ENCODE measurements at places on chromosomes 16 and 17.

DNA sequence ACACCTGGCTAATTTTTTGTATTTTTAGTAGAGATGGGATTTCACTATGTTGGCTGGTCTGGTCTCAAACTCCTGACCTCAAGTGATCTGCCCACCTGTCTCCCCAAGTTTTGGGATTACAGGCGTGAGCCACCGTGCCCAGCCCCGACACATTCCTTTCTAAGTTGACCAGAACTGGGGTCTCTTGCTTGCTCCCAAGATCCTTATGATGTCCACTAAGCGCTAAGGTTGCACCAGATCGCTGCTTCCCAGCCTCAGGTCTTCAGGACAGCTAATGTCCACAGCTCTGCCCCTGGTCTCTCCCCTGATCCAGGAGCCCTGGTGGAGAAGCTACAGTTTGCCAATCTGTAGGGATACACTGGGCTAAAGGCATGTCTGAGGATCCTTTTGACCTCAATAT, 29.5 kb downstream of the NSMCE1 start:
- DNase-seq, result no peak

DNA sequence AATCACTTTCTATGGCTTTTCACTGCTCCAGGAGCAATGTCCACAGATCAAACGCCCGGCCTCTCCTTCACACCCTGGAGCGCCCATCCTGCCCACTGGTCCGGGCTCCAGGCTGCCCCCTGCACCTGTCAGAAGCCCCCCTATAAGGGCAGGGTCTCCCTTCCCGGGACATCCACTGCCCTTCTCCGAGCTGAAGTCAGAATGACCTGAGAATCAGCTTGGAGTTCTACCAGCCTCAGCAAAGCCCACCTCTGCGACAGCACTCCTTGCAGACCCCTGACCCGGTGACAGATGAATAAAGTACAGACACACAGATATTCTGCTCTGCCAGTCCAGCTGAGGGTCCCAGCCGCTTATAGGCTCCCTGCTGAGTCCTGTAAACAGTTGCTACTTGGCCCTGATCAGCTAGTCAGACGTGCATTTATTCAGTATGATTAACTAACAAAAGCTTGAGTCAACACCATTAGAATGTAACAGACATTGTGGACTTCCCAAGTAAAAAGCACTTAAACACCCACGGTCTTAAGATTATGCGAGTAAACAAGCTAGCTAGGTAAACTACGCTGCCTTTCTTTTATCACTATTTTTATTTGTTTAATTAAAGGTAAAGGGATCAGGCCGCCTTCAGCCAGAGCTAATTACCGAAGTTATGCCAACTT, 4.8 kb downstream of the SLC7A5 start:
- DNase-seq, result no peak

GRCh38 chr17:45936610-45937009, 42.3 kb downstream of the MAPT start:
- DNase-seq, result no peak

DNA sequence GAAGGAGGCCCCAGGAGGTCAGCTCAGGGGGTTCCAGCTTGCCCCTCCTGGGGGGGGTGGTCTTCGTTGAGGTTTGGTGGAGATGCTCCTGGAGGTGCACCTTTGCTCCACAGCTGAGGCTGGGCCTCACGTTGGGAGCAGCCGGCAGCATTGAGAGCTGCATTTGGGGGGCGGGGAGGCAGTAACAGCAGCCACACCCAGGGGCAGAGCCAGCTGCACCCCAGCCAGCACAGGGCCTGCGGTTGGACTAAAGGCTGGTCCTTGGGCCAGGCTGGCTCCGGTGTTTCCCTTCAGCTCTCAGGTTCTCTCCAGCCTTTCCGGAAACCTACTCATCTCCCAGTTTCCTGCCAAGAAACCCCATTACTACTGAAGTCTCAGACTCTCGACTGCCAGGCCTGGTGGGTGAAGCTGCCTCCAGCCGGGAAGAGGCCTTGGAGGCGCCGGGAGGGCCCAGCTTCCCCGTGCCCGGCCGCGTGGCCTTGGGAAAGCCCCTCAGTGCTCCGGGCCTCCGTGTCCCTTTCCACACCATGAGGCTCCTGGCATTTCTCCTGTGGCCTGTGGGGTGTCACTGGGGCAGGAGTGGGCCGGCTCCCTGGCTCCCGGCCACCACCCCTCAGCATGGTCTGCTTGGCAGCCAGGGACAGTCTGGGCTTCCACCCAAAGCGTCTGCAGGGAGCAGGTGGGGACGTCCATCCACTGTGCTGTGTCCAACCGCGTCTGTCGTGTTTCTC, 14.0 kb upstream of the BAIAP2 start:
- DNase-seq, result no peak
